ENCODE measurements at places on chromosomes 3 and 15. TPM values are rescaled to one million over a fixed set of nuclear protein-coding genes. Genes with fewer than 3 reads are reported as not detected.

DNA sequence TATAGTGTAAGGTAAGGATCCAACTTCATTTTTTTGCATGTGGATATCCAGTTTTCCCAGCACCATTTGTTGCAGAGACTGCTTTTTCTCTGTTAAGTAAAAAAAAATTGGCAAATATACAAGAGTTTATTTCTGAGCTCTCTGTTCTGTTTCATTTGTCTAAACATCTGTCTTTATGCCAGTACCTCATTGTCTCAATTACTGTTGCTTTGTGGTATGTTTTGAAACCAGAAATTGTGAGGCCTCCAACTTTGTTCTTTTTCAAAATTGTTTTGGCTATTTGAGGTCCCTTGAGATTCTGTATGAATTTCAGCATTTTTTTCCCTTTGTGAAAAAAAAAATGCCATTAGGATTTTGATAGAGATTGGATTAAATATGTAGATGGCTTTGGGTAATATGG is 150.5 kb downstream of the MINAR1 start:
- no peak for DNase-seq

GRCh38 chr3:195701042-195701915 is 19.5 kb upstream of the MUC20 start:
- DNase-seq = no peak

DNA sequence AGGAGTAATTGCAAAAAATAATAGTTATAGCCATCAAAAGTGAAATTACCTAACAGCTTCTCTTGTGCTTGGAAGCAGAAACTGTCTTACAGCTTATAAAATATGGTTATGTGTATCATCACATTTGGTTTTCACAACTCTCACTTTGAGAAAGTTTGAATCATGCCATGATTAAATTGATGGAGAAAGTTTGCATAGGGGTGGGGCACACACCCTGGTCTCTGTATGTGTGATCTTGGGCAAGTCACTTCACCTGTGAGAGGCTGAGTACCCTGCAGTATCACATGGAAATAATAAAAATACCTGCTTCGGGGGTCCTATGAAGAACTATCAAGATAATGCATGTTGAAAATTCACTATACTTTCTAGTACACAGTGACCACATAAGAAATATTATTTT is 471.4 kb downstream of the RAP2B start:
- DNase-seq = no peak

- DNase-seq = no peak
Measured at GRCh38 chr3:115418583-115418982, 204.7 kb upstream of the GAP43 start.

- no peak for DNase-seq
Measured at GRCh38 chr15:61309031-61309511, 80.0 kb upstream of the RORA start.

- no peak for DNase-seq
Measured at GRCh38 chr15:96268442-96269204, 61.9 kb upstream of the NR2F2 start.

- no peak for DNase-seq
Measured at GRCh38 chr3:144129536-144130214, 158.1 kb downstream of the DIPK2A start.

- no peak for DNase-seq
Measured at GRCh38 chr3:149118724-149119123, 10.7 kb upstream of the HPS3 start.

- DNase-seq = no peak
Measured at GRCh38 chr15:52796753-52797520, 6.8 kb upstream of the ONECUT1 start.

CFAP91 gene
- 47.8 TPM for total RNA-seq

SCAANT1 gene
- total RNA-seq = not detected

RASGRP1 gene
- 1.3 TPM for total RNA-seq

EPHB3 gene
- total RNA-seq = 7.9 TPM

Measured in body of pancreas (tissue), 4 donors.